Cerebellum (tissue), 4 donors: ENCODE measurements at places on chromosomes 3 and 15. TPM values are rescaled to one million over a fixed set of nuclear protein-coding genes. Genes with fewer than 3 reads are reported as not detected.
A peak's percentile ranks its signal among the peaks of the same experiment; 100 is the strongest.

GRCh38 chr3:122188737-122189136 lies 5.3 kb downstream of the CASR start:
- no peak for DNase-seq

GRCh38 chr3:45968149-45968548 lies 24.9 kb downstream of the CXCR6 start:
- no peak for DNase-seq

The KCNMB2 gene
- 13.6 TPM for total RNA-seq

GRCh38 chr15:49380912-49381311 lies 42.1 kb upstream of the FGF7 start:
- DNase-seq, result no peak

DNA sequence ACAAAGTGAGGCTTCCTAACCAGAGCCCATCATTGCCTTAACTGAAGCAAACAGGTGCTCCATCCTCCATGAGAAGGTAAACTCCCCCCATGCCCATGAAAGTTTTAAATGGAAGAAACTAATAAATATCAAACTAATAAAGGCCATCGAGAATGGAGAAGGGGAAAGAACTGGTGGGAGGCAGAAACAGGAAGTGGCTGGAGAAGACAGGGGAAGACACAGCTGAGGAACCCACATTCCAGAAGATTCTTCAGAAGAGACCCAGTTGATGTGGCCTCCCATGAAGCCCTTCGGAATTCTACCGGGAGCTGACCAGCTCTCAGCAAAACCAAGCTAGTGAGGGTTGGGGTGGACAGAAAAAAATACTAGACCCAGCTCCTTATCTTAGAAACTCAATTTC lies 41.6 kb downstream of the SH3BP5 start:
- no peak for DNase-seq

GRCh38 chr3:49906073-49906743 lies 2.5 kb upstream of the MST1R start:
- peak; percentile 75 for DNase-seq

DNA sequence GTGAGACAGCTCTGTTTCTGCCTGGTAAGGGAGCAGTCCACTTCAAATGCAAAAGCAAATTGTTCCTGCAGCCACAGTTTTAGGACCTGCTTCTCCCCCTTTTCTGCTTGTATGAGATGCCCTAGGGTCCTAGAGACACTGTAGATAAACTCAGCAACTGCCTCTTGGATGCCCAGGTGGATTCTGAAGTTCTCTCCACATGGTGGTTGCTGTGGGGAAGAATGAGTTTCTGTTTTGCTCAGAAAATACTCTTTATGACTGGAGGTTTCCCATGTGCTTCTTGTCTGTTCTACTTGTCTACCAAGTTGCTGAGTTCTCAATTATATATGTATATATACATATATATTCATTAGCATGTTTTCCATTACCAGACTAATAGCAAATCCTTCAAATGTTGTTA lies 5.6 kb upstream of the ZNF80 start:
- DNase-seq, result no peak

DNA sequence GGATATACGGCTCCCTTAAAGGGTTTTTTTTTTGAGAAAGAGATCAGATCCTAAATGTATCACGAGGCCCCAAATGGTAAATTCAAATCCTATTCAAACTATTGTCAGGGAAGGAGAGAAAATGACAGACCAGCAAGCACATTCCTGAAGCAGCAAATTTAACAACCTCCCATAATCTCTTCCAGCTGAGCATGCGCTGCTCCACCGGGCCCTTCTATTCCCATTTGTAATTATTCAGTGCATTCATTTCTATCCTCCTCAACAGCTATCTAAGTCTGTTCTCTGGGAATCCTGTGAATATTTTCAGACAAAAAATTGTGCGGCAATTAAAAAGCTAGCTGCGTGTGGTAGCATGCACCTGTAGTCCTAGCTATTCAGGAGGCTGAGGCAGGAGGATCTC lies 43.2 kb downstream of the MAGI1 start:
- no peak for DNase-seq

The HES1 gene
- 14.3 TPM for total RNA-seq

The ST8SIA2 gene
- total RNA-seq, result 54.4 TPM
